ENCODE measurements at places on chromosomes 7 and 10.

DNA sequence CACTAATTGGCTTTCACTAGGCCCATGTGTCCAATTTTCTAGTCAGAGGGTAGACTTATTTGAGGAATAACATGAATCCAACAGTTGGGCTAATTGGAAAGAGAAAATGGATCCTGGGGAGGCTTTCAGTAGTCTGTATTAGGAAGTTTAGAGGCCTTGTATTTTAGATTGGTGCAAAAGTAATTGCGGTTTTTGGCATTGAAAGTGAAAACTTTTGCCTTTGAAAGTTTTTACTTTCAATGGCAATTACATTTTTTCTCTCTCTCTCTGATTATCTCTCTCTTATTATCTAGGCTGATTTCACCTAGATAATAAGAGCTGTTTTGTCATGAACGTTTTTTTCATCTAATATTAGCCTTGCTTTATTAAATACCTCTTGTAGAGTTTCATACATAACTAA, 981.7 kb downstream of the REEP3 start:
- DNase-seq: no peak

DNA sequence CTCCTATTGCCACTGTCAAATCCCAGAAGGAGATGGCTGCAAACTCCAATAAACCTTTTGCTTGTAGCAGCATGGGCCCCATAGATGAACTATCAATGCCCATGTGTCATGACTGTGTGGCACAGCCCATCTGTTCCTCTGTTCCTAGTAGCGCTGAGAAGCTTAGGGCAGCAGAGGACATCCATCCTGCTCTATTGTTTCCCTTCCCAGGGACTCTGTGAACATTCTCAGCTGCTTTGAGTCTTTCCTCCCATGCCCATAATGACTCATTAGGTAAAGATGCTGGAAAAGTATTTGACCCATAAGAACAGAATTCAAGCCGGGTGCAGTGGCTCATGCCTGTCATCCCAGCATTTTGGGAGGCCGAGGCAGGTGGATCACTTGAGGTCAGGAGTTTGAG, 28.3 kb downstream of the STMP1 start:
- no peak for DNase-seq

DNA sequence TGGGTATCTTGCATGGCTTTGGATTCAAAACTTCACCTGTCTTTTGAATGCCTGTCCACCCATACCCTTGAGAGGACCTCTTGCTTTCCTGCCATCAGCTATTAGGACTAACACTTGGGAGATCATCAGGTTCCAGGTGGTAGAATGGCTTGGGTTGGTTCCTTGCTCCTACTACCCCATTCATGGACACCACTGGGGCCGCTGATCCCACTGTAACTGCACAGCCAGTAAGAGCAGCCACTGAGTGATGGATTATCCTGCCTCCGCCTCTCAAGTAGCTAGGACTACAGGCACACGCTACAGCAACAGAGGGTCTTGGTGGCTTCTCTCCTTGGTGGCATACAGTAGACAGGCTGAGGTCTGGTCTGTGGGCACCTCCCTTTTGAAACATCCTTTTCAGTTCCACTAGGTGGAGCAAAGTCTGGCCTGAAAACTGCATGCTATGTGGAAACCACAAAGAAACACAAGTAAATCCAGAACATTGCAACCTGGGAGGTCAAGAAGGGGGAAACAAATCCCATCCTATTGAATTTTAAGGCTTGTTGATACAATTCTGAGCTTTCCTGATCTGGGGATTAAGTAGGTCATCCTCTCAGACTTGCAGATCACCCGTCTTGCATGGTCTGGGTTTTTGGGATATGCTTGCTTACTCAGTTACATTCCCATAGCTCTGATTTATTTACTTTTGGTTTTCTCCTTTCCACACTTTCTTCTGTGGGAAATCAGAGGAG, 9.4 kb downstream of the WBP1L start:
- peak; percentile 83 for DNase-seq

GRCh38 chr10:103506061-103506460, 12.6 kb downstream of the NEURL1 start:
- no peak for DNase-seq

DNA sequence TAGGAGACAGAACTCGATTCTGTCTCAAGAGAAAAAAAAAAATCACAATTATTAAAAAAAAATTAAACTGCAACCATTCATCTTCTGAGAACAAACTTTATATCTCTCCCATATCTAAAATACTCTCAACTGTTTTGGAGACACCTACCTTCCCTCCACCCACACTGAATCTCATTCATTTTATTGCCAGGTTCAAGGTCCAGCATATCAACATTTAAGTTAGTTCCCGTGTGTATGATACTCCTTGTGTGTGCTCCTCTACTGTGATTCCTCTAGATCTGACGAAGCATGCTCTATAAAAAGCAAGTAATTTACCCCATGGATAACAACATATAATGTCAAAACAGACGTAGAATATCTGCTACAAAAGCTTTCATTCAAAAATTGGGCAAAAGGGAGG, 351.8 kb upstream of the SORCS1 start:
- no peak for DNase-seq

DNA sequence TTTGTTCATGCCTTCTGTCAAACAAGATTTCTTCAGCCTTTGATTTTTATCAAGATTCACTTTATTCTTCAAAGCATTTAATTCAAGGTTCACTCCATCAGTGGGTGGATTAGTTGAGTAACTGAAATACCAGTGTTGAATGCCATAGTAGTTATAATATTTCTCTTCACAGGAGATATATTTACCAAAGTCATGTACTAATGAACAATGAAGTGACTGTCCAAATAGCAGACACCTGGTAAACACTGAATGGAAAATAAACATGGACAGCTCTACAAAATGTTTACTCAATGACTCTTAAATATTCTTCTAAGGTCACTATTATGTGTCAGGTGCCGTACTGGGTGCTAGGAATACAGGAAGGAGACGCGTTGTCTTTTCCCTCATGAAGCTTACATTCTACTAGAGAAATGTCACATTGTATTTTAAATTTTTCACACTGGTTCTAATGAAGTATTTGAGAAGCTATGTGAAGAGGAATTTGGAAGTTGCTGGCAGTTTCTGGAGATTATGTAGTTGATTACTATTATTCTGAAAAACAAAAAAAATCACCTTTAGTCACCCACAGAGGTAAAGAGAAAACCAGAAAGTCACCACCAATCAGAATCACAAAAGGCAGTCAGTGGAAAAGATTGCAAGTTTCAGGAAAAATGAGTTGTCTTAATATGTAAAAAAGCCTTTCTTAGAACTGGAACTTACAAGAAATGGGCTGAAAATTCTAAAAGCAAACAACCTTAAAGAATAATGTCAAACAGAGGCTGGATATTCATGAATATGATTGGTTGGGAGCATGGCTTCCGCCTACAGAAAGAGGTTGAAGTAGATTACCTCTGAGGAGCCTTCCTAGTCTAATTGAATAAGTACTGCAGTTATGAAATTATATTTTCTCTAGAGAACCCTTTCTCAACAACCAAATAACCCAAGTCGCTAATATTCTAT, 84.5 kb downstream of the RTKN2 start:
- DNase-seq: no peak

- no peak for DNase-seq
Observed at GRCh38 chr7:155722118-155722517, 77.7 kb downstream of the RBM33 start.

- DNase-seq: no peak
Observed at GRCh38 chr7:94941844-94942632, 34.6 kb downstream of the PPP1R9A start.

DNA sequence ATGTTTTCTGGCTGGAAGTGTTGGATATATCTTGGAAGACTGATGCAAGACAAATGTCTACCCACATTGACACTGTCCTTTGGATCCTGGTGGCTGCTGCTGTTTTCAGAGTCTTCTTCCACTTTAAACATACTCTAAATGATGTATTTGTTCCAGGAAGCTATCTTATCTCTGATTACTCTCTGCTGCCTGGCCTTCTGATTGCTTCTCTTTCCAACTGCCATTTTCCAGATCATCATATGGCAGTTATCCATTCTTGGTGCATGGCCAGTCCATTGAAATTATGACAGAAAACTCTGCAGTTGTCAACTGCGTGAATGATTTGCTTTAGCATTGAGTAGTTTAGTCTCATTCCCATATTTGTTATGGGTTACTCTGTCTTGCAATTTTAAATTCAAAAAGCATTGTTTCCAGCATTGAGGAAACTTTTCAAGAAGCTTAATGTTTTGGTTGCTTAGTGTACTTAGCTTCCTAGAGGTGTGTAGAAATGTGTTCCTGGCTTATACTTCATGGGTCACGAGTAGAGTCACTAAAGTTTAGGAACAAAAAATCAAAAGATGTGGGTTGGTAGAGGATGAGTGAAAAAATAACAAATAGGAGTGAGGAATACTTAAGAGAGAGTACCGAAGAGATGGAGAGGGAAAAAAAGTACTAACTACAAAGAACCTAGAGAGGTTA, 268.3 kb upstream of the MTPN start:
- DNase-seq: peak; percentile 1

- DNase-seq: no peak
Observed at GRCh38 chr10:92219559-92219958, 71.3 kb downstream of the CPEB3 start.

DNA sequence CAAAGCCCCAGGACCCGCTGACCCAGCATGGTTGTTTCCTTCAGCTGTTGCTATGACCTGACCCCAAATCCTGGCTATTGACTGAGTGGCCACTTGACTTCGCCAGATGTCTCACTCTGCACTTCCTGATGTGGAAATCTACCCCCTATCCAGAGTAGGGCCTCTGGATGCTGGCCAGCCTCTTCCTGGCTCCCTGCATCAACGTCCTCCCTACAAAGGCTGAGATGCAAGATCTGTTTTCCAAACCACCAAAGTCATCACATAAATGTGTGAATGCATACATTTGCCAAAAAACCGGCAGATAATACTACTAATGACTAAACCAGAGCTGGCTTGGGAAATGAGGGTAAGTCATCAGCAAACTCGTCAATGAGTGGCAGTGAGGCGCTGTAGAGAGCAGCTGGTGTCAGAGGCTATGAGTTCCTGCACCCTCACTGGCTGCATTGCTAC, 70.4 kb downstream of the PYROXD2 start:
- no peak for DNase-seq

DNA sequence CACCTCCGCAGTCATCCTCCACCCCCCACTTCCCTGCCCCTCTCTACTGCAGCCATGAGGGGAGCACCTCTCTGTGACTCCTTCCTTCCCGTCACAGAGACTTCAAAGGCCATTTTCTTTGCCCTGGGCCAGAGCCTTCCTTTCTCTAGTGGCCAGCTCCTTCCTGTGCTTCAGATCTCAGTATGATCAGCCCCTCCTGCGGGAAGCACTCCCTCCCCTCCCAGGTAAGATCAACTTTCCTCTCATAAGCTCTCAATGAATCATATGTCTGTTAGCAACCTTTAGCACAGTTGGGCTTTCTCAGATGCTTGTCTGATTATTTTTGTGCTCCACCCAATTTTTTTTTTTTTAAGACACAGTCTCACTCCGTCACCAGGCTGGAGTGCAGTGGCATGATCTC, 241.0 kb upstream of the PRSS1 start:
- peak; percentile 52 for DNase-seq

GRCh38 chr10:132865171-132865631, 77.2 kb downstream of the CFAP46 start:
- DNase-seq: no peak

DNA sequence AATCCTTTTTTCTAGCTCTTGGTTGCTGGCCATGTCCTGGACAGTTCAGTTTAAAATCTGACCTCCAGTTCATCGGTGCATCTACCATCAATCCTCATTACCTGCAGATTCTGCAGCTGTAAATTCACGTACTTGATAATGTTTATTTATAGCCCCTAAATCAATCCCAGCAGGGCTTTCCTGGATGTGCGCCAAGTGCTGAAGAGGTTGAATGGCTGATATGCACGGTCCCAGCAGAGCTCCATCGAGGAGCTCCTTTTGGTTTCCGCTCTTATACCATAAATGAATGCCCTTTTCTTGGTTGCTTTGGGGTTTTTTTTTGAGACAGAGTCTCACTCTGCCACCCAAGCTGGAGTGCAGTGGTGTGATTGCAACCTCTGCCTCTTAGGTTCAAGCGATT, 91.2 kb upstream of the CCZ1B start:
- no peak for DNase-seq

GRCh38 chr10:13627459-13628310, 40.9 kb downstream of the PRPF18 start:
- DNase-seq: no peak

- no peak for DNase-seq
Observed at GRCh38 chr10:62457196-62457595, 83.0 kb downstream of the ZNF365 start.

DNA sequence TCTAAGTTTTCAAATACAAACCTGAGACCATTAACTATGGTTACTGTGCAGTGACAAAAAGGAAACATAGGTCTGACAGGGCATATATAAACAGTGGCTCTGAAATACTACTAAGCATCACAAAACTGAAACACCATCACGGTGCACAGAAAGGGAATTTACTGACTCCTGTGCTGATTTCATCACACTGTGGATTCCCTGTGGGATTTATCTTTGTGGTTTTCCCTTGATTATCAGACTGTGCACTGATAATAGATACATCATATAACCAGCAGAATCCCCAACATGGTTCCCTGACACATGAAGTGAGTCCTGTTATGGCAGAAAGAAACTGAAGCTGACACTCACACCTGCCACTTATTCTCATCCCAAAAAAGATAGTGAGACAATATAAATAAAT, 676.3 kb upstream of the KCND2 start:
- no peak for DNase-seq

DNA sequence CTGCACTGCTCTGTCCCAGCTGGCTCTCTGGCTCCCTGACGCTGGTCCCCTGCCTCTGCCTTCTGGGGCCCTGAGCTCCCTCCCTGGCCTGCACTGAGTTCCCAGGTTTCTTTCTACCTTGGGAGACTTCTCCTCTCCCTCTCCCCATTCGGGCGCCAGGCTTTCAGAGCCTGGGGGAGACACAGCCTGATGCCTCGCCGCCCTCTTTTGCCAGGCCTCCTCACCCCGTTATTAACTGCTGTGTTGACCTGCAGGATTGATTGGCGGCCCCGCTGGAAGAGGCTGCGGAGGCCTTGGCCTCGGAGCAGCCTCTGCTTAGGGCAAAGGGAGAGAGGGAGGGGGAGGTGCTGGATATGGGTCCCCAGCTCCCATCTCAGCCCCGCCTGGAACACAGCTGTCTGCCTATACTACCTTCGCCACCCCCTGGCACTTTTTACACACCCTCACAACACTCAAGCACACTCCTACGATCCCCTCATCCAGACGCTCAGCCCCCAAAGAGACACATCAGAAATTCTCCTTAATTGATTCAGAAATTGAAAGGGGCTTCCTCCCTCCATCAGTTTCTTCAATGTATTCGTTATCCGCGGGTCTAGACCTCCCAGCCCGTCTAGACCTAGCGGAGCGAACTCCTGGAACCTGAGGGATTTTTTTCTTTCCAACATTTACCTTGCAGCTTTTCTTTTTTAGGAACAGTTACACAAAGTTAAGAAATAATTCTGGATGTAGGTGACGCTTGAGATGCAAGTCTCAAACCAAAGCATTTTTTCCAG, 7.1 kb upstream of the PAX2 start:
- DNase-seq: no peak

All from hematopoietic multipotent progenitor cell treated with erythropoietin and hydrocortisone succinate and interleukin-3 and kit ligand, for 6 days (in vitro differentiated cells).